Diencephalon (tissue), 1 donor: ENCODE measurements at places on chromosomes 13 and 19. TPM values are rescaled to one million over a fixed set of nuclear protein-coding genes. Genes with fewer than 3 reads are reported as not detected.

TMEM38A gene
- 18.0 TPM for total RNA-seq

KIR2DL4 gene
- not detected for total RNA-seq

ZSCAN1 gene
- total RNA-seq: 1.6 TPM

CACTIN gene
- total RNA-seq: 16.6 TPM

ZNF606 gene
- 45.0 TPM for total RNA-seq

REEP6 gene
- 5.1 TPM for total RNA-seq

STOML3 gene
- 1.6 TPM for total RNA-seq

KLK8 gene
- total RNA-seq: not detected

TTC9B gene
- 45.7 TPM for total RNA-seq

ZNF428 gene
- total RNA-seq: 107 TPM

ZNF567 gene
- 21.0 TPM for total RNA-seq

IZUMO4 gene
- total RNA-seq: 8.5 TPM

SMIM44 gene
- total RNA-seq: not detected

FAM124A gene
- total RNA-seq: 6.5 TPM

CPAMD8 gene
- total RNA-seq: 8.5 TPM

CAPN12 gene
- total RNA-seq: 1.2 TPM

RASAL3 gene
- 1.2 TPM for total RNA-seq

GRIN2D gene
- 15.7 TPM for total RNA-seq

FXYD1 gene
- total RNA-seq: 3.2 TPM

RASIP1 gene
- total RNA-seq: 4.8 TPM

FBXO27 gene
- total RNA-seq: 10.4 TPM

LGALS14 gene
- total RNA-seq: 1.4 TPM

CABP5 gene
- not detected for total RNA-seq

NDUFS7 gene
- total RNA-seq: 44.8 TPM

THAP8 gene
- 4.8 TPM for total RNA-seq

GJB2 gene
- total RNA-seq: 4.2 TPM

TLE6 gene
- total RNA-seq: 3.9 TPM

SLC25A42 gene
- 12.5 TPM for total RNA-seq

COL4A2 gene
- 69.0 TPM for total RNA-seq

PEAK3 gene
- not detected for total RNA-seq

SIGLEC8 gene
- total RNA-seq: 2.3 TPM

TEX101 gene
- total RNA-seq: not detected

SHANK1 gene
- 23.3 TPM for total RNA-seq

TMEM259 gene
- 40.8 TPM for total RNA-seq

ATXN8OS gene
- 2.1 TPM for total RNA-seq

FPR3 gene
- 0.46 TPM for total RNA-seq

ATG4D gene
- total RNA-seq: 15.9 TPM

ZNF546 gene
- 16.1 TPM for total RNA-seq

SLITRK6 gene
- 48.4 TPM for total RNA-seq

CD320 gene
- total RNA-seq: 19.1 TPM

ELL gene
- 9.2 TPM for total RNA-seq

MAP1S gene
- total RNA-seq: 29.5 TPM

C13orf42 gene
- total RNA-seq: 0.23 TPM

SMIM17 gene
- 117 TPM for total RNA-seq

GPR42 gene
- total RNA-seq: not detected

GNG7 gene
- 26.8 TPM for total RNA-seq

ZNF490 gene
- 12.0 TPM for total RNA-seq

FLT3LG gene
- total RNA-seq: 0.69 TPM

FOXA3 gene
- total RNA-seq: not detected

IGSF23 gene
- total RNA-seq: not detected

RETN gene
- total RNA-seq: 0.92 TPM

LRP3 gene
- total RNA-seq: 71.3 TPM

KLF1 gene
- total RNA-seq: 0.69 TPM

ZNF737 gene
- 78.9 TPM for total RNA-seq

FXYD3 gene
- not detected for total RNA-seq

ANKLE1 gene
- total RNA-seq: 0.92 TPM

TMEM59L gene
- total RNA-seq: 90.2 TPM

AMER2 gene
- 99.9 TPM for total RNA-seq
